ENCODE measurements at places on chromosomes 16 and 17.
A peak's percentile ranks its signal among the peaks of the same experiment; 100 is the strongest.

DNA sequence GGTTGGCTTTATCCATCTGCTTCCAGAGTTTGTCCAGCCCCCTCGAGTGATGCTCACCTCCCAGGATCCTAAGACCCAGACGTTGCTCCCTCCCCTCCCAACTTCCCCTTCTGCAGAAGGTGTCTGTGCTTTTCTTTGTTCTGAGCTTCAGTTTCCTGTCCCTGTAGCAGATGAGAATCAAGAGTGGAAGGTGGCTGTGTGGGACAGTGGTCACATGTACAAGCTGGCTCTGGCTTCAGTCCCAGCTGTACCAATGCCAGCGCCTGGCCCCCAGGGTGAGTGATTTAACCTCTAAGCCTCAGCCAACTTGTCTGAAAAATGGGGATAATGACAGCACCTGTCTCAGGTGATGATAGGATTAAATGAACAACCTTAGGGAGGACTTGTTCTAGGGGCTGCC, 7.7 kb downstream of the PRR15L start:
- peak; percentile 84 for DNase-seq

GRCh38 chr17:50298018-50298417, 23.8 kb downstream of the TMEM92 start:
- DNase-seq = no peak

DNA sequence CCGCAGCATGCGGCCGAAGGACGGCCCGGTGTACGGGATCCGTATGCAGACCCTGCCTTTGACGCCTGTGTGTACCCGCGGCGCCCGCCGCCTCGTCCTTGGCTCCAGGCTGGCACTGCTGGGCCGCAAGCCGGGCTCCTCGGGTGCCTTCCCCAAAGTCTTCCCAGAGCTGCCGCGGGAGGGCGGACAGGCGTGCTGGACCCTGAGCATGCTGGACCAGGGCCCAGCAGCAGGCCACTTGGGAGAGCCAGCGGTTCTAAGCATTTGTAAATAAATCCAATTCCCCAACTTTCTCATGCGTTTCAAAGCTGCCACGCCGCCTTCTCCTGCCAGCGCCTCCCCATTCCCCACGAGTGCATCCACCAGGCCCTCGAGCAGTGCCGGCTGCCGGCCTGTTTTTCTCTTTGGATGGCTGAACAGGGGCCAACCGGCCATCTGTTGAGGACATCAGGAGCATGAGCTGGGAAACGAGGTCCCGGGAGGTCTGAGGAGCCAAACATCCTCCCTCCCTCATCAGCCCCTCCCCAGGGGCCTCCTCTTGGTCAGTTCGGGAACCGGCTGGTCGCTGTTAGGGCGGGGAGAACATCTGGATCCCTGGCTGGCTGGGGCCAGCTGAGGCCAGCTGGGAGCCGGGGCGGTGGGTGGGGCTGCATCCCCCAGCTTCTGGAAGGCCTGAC, 20.5 kb upstream of the PABPN1L start:
- DNase-seq = no peak

- DNase-seq = no peak
Observed at GRCh38 chr17:79870540-79870939, 31.3 kb upstream of the CBX4 start.

GRCh38 chr17:57744195-57745170, 616 bp downstream of the CCDC182 start:
- no peak for DNase-seq

GRCh38 chr16:11669380-11670146, 1.3 kb downstream of the SNN start:
- peak; percentile 79 for DNase-seq

Measured in pancreas (tissue), 10 donors.